Left forelimb (tissue), 1 donor: ENCODE measurements at places on chromosomes 6 and 20.

DNA sequence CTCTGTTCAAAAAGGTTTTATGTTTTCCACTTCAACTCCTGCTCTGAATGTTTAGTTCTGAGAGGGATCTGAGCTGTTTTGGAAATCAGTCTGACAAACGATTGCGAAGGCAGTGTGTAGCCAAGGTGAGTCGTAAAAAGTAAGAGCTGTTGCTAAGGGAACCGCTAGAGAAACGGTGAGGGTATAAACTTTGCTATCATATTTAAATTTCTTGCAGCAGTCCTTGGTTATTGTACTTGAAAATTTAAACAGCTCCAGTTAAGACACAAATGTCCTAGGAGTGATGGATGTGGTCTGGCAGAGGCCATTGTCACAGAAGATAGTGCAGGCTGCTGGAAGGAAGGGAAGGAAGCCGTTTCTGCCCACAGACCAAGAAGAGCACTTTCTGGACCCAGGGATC lies 64.9 kb upstream of the CITED2 start:
- DNase-seq: no peak

DNA sequence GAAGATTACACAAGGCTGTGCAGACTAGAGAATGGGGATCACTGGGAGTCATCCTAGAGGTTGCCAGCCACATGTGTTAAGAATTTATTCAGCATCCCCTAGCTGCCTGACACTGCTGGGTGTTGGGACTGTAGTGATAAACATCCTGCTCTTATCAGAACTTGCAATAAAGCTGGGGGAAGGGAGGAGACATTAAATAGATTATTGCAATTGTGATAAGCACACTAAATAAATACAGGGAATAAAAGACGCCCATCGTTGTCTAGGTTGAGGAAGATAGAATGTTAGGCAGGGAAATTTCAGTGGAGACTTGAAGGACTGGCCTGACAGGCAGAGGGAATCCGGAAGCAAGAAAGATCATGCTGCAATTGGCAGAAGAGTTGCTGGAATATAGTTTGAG lies 33.2 kb upstream of the TRAM2 start:
- DNase-seq: no peak

DNA sequence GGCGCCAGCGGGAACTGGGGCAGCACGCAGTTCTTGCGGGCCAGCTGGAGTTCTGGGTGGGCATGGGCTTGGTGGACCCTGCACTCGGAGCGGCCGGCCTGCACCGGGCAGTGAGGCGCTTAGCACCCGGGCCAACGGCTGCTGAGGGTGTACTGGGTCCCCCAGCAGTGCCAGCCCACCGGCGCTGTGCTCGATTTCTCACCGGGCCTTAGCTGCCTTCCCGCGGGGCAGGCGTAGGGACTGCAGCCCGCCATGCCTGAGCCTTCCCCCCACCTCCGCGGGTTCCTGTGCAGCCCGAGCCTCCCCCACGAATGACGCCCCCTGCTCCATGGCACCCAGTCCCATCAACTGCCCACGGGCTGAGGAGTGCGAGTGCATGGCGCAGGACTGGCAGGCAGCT lies 168.8 kb downstream of the CD24 start:
- DNase-seq: no peak

GRCh38 chr20:59662161-59662560 lies 57.8 kb downstream of the PHACTR3 start:
- peak; percentile 47 for DNase-seq

- peak; percentile 46 for DNase-seq
Observed at GRCh38 chr20:58740356-58741308, 48.0 kb downstream of the NPEPL1 start.

DNA sequence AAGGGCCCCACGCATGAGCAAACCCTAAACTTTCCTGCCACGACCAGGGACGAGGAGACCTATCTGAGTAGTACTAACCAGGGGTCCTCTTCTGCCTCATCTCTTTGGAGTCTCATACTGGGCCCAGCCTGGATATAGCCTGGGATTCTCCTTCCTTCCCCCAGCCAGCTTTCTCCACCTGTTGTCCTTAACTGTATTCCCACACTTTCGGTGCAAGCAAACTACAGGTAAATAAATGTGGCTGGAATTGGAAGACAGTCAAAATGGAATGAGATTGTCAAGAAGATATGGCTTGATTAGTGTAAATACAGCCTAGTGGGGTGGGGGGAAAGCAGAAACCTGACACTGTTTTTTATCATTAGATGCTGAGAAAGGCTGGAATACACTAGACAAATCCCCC lies 23.5 kb upstream of the LY86 start:
- no peak for DNase-seq

DNA sequence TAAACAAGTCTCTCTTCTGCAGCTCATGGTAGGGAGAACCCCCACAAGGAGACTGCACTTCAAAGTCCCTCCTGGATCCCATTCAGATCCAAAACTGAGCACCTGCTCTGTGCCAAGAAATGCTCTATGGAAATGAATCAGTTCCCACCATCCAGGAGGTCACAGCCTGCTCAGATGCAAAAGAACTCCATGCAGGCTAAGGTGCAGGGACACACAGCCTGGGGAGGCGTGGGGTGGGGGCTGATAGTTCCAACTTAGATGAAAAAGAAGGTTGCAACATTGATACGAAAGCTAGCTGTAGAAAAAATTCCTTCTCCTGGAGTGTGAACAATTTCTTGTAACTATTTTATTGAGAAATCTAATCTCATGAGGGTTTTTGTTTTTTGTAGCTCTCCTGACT lies 111.0 kb upstream of the TMEM170B start:
- no peak for DNase-seq

- DNase-seq: no peak
Observed at GRCh38 chr6:121837545-121838229, 402.2 kb downstream of the GJA1 start.

GRCh38 chr20:58099956-58100730 lies 128.3 kb downstream of the ANKRD60 start:
- no peak for DNase-seq

- DNase-seq: no peak
Observed at GRCh38 chr6:13319891-13320564, 8.3 kb downstream of the TBC1D7 start.

DNA sequence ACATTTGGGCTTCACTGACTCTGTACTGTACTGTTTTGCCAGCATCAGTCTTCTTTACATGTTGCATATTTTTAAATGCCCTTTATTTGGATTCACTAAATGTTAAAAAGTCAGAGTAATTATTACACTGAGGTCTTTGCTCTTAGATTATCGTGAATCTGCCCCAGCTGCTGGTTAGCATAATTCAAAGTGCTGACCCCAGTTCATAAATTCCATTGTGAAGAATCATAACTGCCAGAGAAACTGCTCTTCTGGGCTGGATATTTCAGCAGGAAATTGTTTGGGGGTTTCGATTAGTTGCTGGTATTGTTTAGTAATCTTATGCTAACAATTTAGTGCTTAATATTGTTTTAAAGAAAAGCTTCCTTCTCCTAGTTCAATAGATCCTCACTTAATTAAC lies 682.1 kb upstream of the MAP3K7 start:
- DNase-seq: no peak

GRCh38 chr6:55979526-55979925 lies 104.1 kb upstream of the BMP5 start:
- no peak for DNase-seq

DNA sequence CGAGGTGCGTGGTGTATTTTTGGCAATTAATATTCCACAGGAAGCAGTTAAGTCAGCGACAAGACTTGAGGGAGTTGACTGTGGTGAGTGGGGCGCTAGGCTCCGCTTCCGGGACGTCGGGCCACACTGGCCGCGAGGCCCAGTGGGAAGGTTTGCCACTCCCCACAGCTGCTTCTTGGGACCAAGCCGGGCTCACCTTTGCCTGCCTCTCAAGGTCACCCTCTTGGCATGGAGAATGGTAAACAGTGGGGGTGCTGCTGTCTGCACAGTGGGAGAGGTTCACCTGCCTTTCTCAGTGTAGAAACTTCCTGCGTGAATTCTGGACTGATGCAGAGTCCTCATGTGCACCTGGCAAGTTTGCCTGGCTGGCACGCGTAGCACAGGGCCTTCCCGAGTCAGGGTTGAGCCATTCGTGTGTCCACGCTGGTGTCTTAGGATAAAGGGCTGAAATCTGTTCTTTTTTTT lies 6.4 kb downstream of the OSBPL2 start:
- no peak for DNase-seq

DNA sequence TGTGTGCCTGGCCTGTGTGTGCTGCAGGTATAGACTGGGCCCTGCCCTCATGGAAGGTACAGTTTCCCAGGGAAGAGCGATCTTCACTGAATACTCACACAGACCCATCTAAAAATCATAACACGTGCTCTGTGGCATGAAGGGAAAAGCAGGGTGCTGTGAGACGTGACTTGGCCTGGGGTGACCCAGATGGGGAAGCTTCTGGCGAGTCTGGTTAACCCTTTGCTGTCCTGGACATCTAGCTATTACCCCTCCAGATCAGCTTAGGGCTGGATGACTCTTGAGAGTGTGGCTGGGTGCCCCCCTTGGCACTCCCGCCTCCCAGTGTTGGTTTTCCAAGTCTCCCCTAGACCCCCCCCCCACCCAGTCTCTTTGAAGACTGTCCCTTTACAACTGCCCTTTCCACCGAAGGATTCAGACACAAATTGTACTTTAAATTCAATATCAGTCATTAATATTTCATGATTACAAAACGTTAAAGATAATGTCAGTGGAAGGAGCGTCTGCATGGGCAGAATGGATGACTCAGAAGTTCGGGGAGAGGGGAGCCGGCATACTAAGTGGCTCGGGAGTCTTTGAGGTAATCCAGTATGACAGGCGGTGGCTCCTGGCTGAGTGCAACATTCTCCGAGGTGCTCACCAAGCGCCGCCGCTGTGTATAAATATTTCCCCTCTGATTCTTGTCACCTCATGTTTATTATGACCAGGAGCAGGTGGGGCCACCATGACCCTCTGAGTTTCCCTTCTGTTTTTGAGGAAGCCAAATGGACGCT lies 77.3 kb downstream of the CD40 start:
- DNase-seq: no peak

DNA sequence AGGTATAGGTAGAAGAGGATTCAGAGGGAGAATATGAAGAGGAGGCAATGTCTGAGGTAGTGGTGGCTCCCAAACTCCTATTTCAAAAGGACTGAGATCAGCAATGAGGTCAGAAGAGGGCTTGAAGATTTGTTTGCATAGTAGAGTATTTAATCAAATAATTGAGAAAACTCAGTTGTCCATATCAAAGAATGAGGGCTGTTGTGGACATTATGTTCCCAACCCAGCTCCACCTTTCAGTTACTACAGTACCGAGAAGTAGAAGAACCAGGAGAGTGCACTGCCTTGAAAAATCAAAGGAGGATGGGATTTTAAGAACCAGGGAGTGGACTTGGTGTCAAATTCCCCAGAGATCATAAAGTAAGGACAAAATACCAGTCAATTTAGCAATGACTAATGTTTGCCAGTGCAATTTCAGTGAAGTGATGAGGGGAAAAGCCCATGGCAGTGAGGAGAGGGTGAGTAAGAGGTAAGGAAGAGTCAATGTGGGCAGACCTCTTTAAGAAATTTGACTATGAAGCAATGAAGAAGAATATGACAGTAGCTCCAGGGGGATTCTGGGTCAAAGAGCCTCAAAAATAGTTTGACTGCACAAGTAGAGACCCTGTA lies 382.4 kb downstream of the PKHD1 start:
- no peak for DNase-seq

GRCh38 chr6:31928672-31928939 lies 1.1 kb downstream of the C2 start:
- DNase-seq: no peak

DNA sequence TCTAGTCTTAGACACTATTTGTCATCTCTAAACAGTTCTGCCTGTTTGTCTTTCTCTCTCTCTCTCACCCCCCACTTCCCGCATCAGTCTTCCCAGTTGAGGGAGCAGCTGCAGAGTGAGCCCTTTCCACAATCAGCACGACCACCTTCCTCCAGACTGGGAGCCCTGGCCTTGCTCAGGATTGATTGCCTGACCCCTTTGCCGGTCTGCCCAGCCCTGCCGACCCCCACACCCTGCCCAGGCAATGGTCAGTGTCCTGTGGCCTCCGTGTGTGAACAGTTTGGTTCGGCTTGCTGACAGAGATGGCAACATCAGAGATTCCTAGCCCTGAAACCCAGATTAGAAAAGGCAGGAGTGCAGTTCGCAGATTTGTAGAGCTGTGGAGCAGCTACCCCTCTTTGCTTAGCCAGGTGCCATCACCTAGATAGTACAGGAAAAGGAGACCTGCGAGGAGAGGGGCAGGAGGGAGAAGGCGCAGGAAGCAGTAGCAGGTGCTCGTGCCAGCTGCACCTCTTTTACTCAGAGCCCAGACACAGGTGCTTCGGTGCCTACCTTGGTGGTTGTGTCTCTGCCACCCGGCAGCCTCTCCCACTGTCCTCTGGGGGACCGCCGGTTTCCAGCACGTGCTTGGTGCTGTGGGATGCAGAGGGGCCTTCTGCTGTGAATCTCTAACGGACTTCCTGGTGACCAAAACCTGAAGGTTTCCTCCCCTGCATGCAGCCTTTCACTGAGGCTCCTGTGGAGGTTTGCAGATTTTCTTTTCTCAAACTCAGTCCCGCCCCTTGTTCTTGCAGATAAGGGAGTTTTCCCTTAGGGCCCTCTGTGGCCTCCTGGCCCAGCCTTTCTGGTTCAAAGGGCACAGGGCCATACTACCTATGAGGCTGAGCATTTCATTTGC lies 92.4 kb downstream of the SCML4 start:
- no peak for DNase-seq

DNA sequence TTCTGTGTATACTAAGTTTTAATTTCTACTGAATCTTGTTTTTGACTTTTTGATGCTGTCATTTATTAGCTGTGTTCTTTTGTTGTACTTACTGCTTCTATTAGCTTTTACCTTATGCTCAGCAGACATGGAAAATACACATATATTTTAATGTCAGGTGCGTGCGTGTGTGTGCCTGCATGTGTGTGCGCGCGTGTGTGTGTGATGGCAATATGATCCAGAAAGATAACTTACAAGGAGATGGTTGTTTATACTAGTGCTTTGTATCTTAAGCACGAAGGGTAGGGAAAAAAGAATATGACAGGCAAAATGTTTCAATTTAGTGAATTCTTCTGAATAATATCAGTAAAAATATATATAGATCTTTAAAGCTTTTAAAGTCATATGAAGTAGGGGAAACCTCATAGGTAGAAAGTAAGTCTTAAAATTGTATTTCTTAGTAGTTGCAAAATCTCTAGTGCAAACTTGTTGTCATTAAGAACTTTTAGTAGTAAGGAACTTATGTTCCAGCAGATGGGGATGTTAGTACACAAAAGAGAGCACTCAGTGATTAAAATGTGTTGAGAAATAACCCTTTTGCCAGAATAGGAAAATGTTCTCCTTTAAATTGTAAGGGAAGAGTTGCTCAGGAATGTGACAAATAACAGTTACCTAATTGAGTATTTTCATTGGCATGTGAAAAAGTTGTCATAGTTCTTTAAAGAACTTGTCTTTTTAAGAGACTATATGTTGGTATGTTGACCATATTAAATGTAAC lies 13.2 kb downstream of the QKI start:
- DNase-seq: no peak

- no peak for DNase-seq
Observed at GRCh38 chr20:5678777-5679176, 71.4 kb upstream of the SHLD1 start.

GRCh38 chr20:17228624-17229061 lies 1.8 kb downstream of the PCSK2 start:
- DNase-seq: no peak
